Activated naive CD4-positive, alpha-beta T cell treated with anti-CD3 and anti-CD28 coated beads, Interleukin-2, amount 10 ng/mL, durations not matched to agents 7 days and 5 days (primary cell): ENCODE measurements at places on chromosomes 2 and 18.

DNA sequence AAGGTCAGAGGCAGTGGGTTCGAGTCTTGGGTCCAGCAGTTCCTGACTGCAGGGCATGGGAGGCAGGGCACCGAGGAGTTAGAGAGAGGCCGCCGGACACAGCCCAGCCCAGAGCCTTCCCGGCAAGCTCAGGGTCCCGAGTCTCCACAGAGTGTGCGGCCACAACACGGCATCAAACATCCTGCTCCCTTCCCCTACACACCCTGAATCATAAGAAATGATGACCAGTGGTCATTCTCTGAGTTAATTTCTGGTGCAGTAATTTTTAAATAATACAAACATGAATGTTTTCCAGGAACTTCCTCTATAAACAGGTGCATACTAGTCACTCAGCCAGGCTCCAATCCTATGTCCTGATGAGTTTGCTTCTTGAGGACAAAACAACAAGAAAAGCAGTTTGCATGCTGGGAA, 118.0 kb downstream of the PXDN start:
- DNase-seq = no peak

GRCh38 chr2:235077046-235077445, 125.2 kb downstream of the SH3BP4 start:
- DNase-seq = no peak

GRCh38 chr2:437756-438393, 150.0 kb upstream of the ALKAL2 start:
- DNase-seq = peak; percentile 84

- no peak for DNase-seq
Observed at GRCh38 chr18:26335156-26335555, 108.9 kb downstream of the TAF4B start.

DNA sequence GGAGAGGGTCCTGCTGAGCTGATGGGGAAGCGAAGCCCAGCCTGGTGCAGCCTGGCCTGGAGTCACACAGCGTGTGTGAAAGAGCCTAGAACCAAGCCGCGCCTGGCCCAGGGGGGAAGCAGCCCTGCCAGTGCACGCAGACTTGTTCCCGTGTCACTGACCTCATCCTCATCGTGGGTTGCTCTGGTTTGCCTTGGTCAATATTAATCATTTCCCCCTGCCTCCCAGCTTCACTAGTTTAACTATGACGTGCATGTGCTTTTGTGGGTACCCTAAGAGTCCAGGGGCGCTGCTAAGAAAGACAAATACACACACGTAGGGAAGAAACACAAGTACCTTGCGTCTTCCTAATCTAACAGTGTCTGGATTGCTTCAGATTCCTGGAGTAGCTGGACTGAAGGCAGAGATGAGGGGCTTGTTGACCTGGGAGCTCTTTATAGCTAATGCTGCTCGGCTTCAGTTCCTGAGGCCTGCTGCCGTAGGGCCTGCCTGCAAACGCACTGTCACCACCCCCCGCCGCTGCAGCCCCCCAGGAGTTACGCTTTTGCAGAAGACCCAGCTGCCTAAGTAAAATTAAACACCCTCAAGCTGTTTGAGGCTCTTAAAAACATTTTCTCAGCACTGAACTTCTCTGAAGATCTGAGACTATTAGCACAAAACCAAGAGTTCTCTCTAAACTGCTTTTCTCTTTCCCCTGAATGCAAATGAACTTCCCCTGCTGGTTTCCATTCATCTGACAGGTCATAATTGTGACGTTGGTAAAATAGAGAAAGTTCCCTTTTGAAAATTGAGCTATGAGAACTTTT, 159.2 kb downstream of the FAM210A start:
- no peak for DNase-seq

- DNase-seq = no peak
Observed at GRCh38 chr2:105954891-105955290, 210.2 kb downstream of the NCK2 start.

- DNase-seq = no peak
Observed at GRCh38 chr2:196108604-196109003, 40.0 kb upstream of the DNAH7 start.

GRCh38 chr18:46343931-46344372, 239.8 kb downstream of the HAUS1 start:
- DNase-seq = peak; percentile 86

DNA sequence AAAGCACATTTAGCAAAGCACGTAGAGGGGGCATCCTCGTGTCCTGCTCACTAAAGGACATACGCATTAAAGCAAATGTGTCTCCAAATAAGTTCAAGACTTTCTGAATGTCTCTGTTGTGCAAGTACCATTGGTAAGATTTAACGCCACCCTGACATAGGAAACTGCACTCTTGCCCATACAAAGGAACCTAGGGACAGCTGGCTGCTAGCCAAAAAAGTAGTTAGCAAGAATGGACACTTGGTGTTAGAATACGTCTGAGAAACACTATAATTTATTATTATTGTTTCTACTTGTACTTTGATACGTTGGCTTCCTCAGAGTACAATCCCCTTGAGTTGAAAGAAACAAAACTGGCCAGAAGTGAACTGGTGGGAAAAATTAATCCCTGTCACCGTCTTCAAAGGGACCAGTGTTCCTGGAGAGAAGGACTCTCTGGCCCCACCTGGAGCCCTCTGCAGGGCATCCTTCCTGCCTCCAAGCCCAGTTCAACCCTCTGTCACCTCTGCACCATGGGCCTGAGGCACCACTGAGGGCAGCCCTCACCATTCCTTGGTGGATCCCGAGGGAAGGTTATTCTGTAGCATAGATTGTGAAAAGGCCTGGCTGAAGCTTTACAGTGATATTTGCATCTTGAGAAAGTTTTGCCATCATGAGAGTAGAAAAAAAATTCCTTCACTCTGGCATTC, 51.4 kb upstream of the APCDD1 start:
- DNase-seq = no peak

DNA sequence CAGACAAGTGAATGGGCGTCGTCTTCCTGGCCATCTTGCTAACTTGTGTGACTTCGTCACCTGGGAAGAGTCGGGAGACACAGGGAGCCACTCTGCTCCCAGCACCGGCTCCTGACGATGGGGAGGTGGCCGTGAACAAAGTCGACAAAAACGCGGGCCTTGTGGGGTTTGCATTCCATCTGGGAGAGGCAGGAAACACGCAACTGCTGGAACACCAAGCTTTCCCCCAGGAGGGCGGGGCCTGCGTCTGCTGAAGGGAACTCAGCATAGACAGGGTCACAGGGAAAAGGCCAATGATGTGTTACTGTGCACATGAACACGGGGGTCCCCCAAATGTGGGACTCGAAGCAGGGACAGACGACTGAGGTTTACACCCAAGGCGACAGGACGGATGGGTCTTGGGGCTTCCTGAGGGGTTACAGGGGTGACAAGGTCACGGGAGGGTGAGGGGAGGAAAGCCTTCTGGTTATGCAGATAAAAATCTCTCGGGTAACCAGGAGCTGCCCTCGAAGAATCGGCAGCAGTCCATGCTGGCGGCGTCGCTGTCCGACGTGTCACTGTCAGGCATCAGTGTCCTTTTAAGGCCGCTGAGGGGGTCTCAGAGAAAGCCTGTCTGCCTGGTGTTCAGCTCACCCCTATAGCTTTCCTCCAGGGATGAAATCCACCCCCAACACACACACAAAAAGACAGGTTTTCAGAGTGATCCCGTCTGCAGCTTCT, 28.2 kb upstream of the PRLH start:
- no peak for DNase-seq

DNA sequence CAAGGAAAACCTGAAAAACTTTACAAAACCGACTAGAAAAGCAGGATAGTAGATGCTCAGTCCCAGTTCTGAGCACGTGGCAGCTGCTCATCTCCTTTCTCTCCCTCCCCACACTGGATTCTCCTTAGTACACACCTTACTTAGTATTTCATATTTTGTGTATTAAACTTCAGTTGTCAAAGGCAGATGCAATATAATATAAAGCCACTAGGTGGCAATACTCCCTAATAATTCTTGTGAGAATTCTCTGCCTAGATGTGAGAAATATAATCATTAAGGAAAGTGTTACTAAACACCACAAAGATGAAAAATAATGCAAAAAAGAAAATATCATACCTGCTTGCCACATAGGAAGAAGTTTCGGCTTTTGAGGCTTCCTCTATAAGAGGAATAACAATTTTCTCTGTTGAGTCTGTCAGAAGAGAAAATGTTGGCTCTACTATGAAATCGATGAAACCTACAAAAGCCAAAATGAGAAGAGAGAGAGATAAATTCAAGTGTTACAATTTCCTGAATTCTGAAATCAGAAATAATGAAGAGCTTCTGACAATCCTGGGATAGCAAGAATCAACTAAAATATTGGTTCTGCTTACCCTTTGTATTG, 200.6 kb downstream of the PPP1R1C start:
- no peak for DNase-seq

- DNase-seq = peak; percentile 75
Observed at GRCh38 chr2:25161055-25161781, 7.2 kb downstream of the POMC start.

- no peak for DNase-seq
Observed at GRCh38 chr2:232925821-232926156, 55.7 kb downstream of the SNORC start.

- peak; percentile 35 for DNase-seq
Observed at GRCh38 chr18:44680273-44681075, at the start of gene SETBP1. Gene SETBP1, plus strand, starts transcription at chr18:44680888. Its CDS starts 20,459 bp downstream, at chr18:44701347.

DNA sequence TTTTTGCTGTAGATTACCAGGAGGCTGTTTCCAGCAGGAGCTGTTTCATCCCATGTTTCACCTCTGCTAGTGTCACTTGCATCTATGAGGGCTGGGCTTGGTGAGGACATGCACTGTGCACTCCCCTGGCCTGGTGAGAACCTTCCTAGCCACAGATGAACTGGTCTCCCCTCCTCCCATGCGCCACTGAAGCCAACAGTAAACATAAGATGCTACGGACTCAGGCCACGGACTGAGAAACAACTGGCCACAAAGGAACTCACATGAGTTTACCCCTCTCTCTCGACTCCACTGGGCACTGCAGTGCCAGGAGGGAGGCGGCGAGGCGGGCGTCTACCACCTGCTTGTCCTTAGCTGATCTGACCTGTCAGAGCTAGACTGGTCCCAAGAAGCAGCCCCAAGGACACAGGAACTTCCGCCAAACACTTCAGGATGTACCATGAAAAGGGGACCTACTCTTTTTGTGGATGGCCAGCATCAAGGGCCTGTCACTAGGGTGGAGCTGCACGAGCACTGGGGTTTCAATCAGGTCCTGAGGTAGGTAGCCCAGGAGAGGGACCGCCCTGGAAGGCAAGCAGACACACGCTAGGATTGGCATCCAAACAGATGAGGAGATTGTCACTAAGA, 22.8 kb upstream of the HES6 start:
- no peak for DNase-seq

DNA sequence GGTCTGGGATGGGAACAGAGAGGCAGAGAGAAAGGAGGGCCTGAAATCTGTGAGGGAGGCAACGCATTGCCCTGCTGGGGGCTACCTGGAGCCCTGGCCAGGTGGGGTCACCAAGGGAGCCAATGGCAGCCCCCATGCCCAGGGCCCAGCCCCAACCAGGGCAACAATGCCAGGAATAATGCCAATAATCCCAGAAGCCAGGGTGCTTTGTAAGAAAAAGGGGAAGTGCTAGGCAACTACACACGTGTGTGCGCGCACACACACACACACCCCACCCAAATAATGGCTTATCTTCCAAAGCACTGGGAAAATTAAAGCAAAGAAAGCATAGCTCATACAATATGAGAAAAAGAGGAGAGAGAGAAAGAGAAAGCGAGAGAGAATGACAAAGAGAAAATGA, 7.0 kb upstream of the CLEC4F start:
- no peak for DNase-seq

DNA sequence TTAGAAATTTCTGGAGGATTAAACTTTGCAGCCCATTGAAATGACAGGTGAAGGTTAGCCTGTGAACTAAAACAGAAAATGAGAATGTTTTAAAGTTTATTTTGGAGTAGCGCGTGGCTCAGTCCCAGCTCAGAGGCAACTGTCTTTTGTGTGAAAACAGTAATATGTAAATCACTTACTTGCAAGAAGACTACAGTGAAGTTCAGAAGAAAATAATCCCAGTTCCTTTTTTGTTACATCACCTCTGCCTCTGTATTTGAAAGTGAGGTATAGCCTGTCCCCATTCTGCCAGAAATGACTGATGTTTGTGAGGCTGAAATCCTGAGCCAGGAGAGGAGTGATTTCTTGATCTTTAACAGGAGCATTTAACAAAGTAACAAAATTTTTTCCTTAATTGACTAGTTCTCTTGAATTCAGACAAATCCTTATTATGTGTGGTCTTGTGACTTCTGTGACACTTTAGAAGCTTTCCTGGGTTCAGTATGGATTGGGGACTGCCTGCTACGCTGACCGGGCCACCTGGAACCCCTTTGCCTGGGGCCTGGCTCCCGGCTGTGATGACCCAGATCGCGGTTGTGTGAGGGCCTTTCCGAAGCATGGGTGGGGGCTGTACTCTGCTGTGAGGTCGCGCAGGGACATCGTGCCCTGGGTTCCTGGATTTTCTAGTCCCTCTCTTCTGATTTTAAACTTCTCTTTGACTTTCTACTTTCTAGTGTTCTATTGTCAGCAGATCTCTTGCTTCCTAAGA, 24.3 kb downstream of the TRAPPC12 start:
- DNase-seq = no peak

GRCh38 chr2:367246-367645, 79.4 kb upstream of the ALKAL2 start:
- no peak for DNase-seq

DNA sequence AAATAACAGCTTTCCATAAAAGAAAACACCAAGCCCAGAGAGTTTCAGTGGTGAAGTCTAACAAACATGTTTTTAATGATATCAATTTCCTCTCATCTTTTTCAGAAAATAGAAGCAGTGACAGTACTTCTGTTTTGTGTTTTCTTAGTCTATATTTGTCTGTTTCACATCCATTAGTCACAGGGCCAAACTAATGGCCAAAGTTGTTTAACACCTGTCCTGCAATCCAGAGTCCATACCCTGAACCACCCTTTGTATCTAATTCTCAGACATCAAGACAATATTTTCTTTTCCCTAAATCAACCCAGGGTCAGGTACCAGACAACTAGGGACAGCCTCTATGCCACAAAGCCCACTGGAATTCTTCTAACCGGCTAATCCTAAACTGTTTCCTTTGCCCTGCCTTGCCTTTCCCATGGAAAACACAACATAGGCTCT, 25.9 kb downstream of the TMSB10 start:
- DNase-seq = no peak

GRCh38 chr18:23210526-23210925, 75.2 kb downstream of the CABLES1 start:
- no peak for DNase-seq

DNA sequence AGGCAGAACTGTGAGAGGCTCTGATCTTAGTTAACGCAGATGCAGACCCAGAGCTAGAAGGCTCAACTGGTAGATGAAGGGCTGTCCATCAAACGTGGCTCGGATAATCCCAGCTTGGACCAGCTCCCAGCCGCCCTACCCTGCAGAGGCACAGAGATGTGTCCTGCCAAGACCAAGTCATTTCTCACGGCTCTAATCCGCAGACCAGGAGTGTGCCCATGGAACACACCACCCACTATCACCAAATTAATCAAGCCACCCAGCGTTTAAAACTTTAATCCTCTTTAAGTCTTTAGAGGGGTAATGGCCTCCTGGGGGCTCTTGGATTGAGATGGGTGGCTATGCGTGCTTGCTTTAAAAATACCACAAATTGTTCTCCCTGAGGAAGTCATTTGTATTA, 17.5 kb downstream of the LYPD1 start:
- DNase-seq = no peak

- DNase-seq = no peak
Observed at GRCh38 chr2:75432761-75433361, 127.9 kb downstream of the EVA1A start.

- DNase-seq = no peak
Observed at GRCh38 chr2:135890835-135891234, 14.6 kb upstream of the MCM6 start.

- DNase-seq = no peak
Observed at GRCh38 chr2:185522472-185522871, 216.1 kb upstream of the FSIP2 start.
